ENCODE measurements at places on chromosomes 16 and 17. TPM values are rescaled to one million over a fixed set of nuclear protein-coding genes. Genes with fewer than 3 reads are reported as not detected.

- DNase-seq: no peak
- H3K36me3 ChIP-seq: no peaks in the 10 kb centered on the region
- no peaks in the 10 kb centered on the region for H3K27me3 ChIP-seq
- peaks cover 18% of the 10 kb centered on the region for H3K4me1 ChIP-seq
- H3K27ac ChIP-seq: no peak overlapping the region
Measured at GRCh38 chr17:47836601-47837000, 4.5 kb downstream of the SCRN2 start.

DNA sequence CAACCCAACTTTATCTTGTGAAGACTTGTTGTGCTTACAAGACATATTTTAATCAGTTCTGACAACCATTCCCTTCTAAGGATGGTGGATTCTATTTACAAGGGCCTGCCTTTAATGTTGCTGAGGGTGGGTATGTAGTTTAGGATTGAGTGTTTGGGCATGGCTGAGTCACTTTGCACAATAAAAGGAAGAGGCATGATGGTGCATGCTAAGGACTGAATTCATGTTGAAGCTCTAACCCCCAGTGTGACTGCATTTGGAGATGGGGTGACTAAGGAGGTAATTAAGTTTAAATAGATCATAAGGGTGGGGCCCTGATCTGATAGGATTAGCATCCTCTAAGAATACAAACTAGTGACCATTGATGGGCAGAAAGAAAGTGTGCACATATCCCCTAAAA, 196.1 kb upstream of the HS3ST3A1 start:
- H3K27me3 ChIP-seq: no peaks in the 10 kb centered on the region
- no peaks in the 10 kb centered on the region for H3K4me1 ChIP-seq
- no peaks in the 10 kb centered on the region for H3K36me3 ChIP-seq
- no peak for DNase-seq
- H3K27ac ChIP-seq: no peak overlapping the region

DNA sequence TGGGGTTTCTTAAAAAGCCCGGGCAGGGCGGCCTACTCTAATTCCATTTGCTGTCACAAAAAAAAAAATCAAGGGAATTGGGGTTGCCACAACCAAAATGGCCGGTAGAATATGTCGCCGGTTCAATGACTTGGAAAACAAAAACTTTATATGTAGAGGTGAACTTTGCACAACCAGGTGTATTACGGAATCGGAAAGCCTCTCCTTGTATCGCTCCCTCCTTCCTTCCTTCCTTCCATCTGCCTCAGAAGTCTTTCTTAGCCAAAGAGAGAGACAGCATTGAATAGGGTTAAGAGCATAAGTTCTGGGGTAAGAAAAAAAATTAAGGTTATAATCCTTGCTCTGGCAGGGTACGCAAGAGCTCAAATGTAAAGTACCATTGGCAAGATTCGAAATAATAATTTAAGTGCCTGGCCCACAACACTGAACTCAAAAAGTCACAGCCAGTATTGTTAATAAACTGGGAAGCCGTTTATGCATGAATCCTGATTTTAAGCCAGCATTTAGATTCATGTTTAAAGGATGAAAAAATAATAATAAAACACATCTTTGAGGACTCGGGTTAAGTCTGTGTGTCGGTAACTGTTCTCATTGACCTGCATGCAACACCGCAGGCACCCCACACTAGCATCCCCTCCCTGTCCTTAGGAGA, 522 bp upstream of the GLG1 start:
- H3K27me3 ChIP-seq: no peaks in the 10 kb centered on the region
- H3K4me3 ChIP-seq: peak overlapping the region; percentile 71
- peaks cover 15% of the 10 kb centered on the region for H3K4me1 ChIP-seq
- peak overlapping the region; percentile 88 for H3K27ac ChIP-seq
- no peaks in the 10 kb centered on the region for H3K36me3 ChIP-seq
- no peak for DNase-seq

GRCh38 chr17:64309710-64310109, 46.6 kb upstream of the TEX2 start:
- H3K27ac ChIP-seq: no peak overlapping the region
- no peak overlapping the region for H3K4me3 ChIP-seq
- peak; percentile 36 for DNase-seq
- H3K27me3 ChIP-seq: no peaks in the 10 kb centered on the region
- no peaks in the 10 kb centered on the region for H3K36me3 ChIP-seq
- peaks cover 9% of the 10 kb centered on the region for H3K4me1 ChIP-seq

- H3K27me3 ChIP-seq: no peaks in the 10 kb centered on the region
- no peaks in the 10 kb centered on the region for H3K36me3 ChIP-seq
- DNase-seq: peak; percentile 72
- peaks cover 13% of the 10 kb centered on the region for H3K4me1 ChIP-seq
Measured at GRCh38 chr16:1048442-1049112, 24.0 kb upstream of the SSTR5 start.

GRCh38 chr16:2237102-2237482, 848 bp downstream of the DNASE1L2 start:
- no peaks in the 10 kb centered on the region for H3K36me3 ChIP-seq
- peaks cover 9% of the 10 kb centered on the region for H3K4me1 ChIP-seq
- no peak overlapping the region for H3K27ac ChIP-seq
- peak overlapping the region; percentile 17 for H3K4me3 ChIP-seq
- no peak for DNase-seq

GRCh38 chr17:48357779-48358602, 72.0 kb downstream of the SKAP1 start:
- DNase-seq: no peak
- H3K4me1 ChIP-seq: no peaks in the 10 kb centered on the region
- H3K27ac ChIP-seq: no peak overlapping the region
- no peak overlapping the region for H3K4me3 ChIP-seq
- H3K36me3 ChIP-seq: no peaks in the 10 kb centered on the region
- H3K27me3 ChIP-seq: no peaks in the 10 kb centered on the region

- H3K4me1 ChIP-seq: no peaks in the 10 kb centered on the region
- no peak overlapping the region for H3K27ac ChIP-seq
- H3K36me3 ChIP-seq: no peaks in the 10 kb centered on the region
- H3K27me3 ChIP-seq: no peaks in the 10 kb centered on the region
Measured at GRCh38 chr16:21169249-21169981, 10.9 kb downstream of the LDAF1 start.

DNA sequence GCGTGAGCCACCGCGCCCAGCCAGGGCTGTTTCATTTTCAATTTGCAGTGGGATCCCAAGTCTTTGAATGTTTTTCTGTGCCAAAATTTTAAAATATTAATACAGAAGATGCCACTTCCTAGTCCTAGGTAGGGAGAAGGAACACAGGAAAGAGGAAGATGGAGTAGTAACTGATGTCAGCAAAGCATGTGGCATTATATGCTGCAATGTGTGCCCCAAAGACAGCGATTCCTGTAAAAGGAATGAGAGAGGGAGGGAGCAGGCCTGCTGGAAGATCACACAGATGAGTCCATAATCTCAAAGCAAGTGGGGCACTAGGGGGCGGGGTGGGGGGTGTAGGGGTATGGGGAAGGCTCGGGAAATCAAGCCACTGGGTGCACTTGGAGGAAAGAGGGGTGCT, 23.4 kb upstream of the SSTR2 start:
- DNase-seq: no peak
- H3K4me1 ChIP-seq: no peaks in the 10 kb centered on the region
- no peak overlapping the region for H3K4me3 ChIP-seq
- H3K27me3 ChIP-seq: no peaks in the 10 kb centered on the region
- no peaks in the 10 kb centered on the region for H3K36me3 ChIP-seq
- no peak overlapping the region for H3K27ac ChIP-seq

DNA sequence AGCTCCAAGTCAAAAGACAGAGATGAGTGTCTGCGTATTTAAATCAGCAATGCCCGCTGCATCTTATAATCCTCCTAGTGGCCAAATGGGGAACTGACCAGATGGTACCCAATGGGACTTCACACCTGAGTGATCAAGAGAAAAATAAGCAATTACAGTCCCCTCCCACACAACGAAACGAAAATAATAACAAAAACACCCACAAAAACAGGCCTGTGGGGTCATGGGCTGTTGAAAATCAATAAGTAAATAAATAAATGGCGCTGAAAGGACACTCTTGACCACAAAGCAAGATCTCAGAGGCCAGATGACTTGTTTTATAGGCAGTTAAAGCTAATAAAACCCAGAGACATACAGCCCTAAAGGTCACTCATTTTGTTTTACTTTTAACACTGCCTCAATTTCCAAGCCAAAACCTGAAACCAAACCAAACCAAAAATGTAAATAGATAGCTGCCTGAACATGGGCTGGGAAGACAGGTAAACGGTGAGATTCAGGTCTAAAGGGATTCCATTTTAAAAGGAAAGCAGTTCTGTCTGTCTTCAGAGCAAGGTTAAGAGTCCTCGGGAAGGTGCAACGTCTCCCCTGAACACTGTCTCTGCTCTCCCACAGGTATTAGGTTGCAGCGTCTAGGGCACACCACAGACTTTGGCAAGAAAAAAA, 1.3 kb downstream of the ZNF821 start:
- H3K27me3 ChIP-seq: no peaks in the 10 kb centered on the region
- peak overlapping the region; percentile 94 for H3K27ac ChIP-seq
- peak overlapping the region; percentile 98 for H3K4me3 ChIP-seq
- H3K4me1 ChIP-seq: peaks cover 11% of the 10 kb centered on the region
- no peaks in the 10 kb centered on the region for H3K36me3 ChIP-seq
- peak; percentile 87 for DNase-seq

DNA sequence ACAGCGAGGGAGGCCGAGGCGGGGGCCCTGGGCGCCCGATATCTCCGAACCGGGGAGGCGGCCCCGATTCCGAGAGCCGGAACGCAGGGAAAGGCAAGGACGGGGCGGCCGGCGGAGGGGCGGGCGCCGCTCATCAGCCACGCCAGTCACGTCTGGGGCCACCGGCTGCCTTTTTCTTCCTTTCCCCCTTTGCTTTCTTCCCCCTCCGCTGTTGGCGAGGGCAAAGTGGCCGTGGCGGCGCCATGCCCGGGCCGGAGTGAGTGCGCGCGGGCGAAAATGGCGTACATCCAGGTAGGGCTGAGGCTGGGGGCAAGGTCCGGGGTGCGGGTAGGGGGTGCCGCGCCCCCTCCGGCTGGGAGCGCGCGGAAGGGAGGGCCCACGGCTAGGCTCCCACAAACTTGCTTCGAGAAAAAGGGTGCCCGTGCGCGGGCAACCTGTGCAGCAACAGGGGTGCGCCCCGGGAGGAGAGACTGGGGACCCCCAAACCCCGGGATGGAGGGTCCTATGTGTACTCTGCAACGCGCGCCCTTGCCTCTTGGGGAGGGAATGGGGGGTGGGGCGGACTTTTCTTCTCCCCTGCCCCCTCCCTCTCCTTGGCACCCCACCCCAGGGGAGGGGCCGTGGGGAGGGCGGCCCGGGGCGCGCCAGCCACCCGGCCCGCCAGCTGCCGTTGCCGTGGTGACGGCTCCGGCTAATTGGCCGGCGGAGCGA, 486 bp downstream of the SYT17 start:
- H3K36me3 ChIP-seq: no peaks in the 10 kb centered on the region
- H3K4me3 ChIP-seq: peak overlapping the region; percentile 63

Gene WNK4
- total RNA-seq: 1.4 TPM

Gene ATXN1L
- total RNA-seq: 39.3 TPM

Gene BMERB1
- 63.1 TPM for total RNA-seq

Gene TMIGD1
- total RNA-seq: not detected

Gene RHBDL1
- total RNA-seq: 8.5 TPM

Gene SLC6A4
- 2.4 TPM for total RNA-seq

Gene ATAD5
- 10.2 TPM for total RNA-seq

Gene ALDH3A1
- total RNA-seq: 3.2 TPM

Gene TBC1D3I
- 2.8 TPM for total RNA-seq

Gene TVP23A
- total RNA-seq: 4.2 TPM

Gene MYH3
- total RNA-seq: 18.1 TPM

Gene PNMT
- 2.7 TPM for total RNA-seq

Gene LRRC37A
- total RNA-seq: 10.2 TPM

Data from testis (tissue), 5 donors.